Motor neuron (in vitro differentiated cells): ENCODE measurements at places on chromosomes 6 and 20.

DNA sequence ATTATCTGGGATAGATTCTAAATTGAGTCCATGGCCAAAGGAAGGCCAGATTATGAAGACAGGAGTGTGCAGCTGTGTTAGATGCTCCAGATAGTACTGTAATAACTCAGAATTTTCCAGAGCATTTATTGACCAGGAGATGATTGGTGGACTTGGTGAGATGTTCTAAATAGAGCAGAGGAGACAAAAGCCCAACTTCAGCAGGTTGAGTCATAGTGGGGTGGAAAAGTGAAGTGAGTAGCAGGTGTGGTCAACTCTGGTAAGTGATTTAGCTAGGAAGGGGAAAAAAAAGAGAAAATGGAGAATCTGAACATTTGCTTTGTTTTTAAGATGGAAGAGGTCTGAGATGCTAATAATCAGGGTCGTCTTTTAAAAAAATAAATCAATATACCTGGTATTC, 227.4 kb downstream of the TMEM200A start:
- ATAC-seq = no peak

- no peak for ATAC-seq
Observed at GRCh38 chr20:36251426-36251825, 15.1 kb downstream of the AAR2 start.

DNA sequence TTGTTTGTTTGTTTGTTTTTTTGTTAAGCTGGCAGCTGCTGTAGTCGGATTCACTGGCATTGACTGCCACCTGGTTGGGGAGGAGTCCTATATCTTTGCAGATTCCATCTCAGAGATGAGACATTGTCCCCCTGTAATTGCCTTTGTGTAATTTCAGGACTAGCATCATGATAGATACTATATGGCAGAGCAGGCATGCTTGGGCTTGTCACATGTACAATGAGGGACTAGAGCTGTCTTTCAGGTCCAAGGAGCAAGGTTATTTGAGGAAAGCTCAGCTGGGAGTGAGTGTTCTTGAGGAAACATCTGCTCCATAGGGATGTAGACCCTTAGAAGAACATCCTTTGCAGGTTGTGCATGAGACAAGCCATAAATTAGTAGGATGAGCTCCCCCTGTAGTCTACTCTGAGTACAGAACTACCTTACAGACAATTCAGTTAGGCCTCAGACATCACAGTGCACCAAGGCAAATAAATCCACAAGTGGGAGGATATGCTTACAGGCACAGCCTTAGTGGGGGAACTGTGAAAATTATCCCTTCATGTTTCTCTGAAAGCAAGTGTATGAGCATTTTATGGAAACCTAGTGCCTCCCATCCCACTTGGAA, 62.1 kb downstream of the BMP2 start:
- no peak for ATAC-seq

DNA sequence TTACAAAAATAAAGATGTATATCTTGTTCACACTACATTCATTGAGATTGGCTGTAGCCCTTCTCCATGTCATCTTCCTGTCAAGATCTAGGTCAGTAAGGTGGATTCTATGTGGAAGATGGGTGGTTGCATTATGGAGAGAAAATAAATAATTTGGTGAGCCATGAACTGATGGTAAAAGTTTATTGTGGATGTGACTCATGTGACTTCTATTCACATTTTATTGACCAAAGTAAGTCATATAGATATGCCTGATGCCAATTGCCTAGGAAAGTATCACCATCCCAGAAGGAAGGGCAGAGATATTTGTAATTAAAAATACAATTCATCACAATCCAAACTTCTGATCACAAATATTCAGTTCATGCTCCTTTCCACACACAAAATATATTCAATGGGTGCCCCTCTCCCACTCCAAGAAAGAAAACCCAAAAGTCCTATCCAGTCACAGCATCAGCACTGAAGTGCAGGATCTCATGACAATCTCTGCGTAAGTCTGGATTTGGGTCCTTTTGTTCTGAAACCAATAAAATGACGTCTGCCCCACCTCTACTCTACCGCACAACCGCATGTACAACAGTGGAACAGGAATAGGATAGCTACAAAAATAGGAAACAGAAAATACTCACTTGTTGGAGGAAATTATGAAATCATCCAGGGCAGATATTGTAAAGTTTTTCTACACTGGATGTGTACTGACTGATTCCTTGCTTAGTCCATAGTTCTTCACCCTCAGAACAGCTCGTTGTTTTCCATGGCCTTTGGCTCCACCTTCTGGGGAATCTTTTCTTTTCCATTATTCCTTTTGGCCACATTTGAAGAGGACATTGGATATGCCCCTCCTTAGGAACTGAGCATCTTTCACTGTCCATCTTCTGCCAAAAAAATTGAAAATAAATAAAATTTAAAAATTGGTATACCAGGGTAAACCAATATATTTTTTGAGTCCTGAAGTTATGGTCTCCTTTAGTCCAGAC, 16.1 kb upstream of the SLC17A3 start:
- ATAC-seq = peak; percentile 79

- peak; percentile 92 for ATAC-seq
Observed at GRCh38 chr20:7841971-7842310, 98.3 kb downstream of the HAO1 start.

DNA sequence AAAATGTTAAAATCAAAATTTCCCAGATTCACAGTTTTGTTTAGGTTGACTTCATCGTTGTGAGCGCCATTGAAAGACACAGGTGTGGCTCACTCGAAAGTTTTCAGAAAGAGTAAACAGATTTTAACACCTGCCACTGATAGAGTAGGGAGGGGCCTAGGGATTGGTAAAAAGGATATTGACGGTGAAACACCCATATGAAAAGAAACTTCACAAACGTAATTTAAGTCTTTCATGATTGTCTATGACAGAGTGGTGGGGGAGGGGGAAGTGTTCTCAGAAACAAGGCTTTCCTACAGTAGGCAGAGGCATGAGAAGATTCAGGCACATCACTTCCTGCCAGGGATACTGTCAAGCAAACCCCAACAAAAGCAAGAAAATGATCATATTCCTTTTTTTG, 101.4 kb downstream of the PERP start:
- no peak for ATAC-seq

DNA sequence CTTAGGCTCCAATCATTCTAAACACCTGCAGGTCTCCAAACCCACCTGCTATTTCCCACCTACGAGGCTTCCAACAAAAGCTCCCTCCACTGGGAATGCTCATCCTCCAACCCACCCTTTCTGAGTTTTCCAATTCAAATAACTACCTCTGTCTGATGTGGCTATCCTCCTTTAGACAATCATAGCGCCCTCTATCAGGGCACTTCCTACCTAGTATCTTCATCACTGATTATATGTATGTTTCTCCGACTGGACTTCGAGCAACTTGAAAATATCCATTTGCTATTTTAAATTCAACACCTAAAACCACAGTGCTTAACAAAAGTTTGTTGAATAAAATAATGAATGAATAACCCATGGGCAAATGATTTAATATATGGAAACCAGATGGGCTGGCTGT, 41.3 kb downstream of the MTFR2 start:
- no peak for ATAC-seq

GRCh38 chr6:7750197-7750596, 24.3 kb downstream of the BMP6 start:
- ATAC-seq = no peak

DNA sequence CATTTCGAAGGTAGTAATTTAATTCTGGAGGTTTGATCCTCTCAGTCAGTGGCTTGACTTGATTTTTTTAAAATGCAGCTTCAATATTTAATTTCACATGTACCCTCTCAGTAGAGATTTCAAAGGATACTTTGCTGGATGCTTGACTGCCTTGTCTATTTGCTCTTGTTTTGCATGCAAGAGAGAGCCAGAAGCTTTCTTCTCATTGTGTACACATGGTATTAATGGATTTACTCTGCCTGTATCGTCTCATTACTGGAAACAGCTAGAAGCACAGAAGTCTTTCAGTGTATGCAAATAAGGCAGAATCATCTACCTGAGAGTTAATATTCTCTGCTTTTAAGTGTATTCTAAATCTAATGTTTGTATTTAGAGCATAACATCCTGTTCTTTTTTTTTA, 84.3 kb upstream of the FOXO3 start:
- ATAC-seq = peak; percentile 62

DNA sequence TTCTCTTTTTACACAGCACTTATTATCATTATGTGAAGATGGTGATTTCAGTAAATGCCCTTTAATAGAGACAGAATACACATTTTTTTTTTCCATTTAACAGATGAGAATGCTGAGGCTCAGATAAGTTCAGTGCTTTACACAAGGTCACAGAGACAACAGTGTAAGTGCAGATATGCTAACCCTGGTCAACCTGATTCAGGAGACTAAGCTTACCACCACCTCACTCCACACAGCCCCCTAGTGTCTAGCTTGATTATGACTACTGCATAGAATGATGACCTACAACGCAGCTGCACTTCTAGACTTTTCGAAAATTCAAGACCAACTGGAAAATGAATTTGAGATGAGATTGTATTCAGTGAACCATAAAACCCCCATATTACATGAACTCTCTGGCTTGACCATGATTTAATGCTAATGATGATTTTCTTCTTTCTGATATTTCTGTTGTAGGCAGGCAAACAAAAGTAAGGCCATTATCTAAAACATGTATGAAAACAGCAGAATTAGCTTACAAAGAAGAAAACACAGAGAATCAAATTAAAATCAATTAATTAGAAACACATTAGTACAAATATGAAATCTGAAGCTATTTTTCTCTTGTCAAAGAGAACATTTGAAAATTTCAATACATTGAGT, 212.1 kb upstream of the PHACTR1 start:
- ATAC-seq = no peak

DNA sequence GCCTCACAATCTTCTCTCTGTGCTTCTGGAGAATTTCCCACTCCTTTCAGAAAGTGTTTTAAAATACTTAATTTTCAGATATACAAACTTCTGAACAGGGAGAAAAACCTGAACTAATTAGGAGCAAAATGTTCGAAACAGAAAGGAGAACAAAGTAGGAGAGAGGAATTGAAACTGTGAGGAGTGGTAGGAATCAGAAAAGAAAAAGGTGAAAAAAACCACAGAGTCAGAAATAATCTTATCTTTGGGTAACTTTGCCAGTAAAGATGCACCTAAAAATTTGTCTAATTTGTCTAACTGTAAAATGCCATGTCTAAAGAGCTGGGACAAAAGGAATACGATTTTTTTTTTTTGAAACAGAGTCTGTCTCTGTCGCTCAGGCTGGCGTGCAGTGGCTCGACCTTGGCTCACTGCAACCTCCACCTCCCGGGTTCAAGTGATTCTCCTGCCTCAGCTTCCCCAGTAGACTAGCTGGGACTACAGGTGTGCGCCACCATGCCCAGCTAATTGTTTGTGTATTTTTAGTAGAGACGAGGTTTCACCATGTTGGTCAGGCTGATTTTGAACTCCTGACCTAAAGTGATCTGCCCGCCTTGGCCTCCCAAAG, 4.7 kb upstream of the RIPOR2 start:
- no peak for ATAC-seq

DNA sequence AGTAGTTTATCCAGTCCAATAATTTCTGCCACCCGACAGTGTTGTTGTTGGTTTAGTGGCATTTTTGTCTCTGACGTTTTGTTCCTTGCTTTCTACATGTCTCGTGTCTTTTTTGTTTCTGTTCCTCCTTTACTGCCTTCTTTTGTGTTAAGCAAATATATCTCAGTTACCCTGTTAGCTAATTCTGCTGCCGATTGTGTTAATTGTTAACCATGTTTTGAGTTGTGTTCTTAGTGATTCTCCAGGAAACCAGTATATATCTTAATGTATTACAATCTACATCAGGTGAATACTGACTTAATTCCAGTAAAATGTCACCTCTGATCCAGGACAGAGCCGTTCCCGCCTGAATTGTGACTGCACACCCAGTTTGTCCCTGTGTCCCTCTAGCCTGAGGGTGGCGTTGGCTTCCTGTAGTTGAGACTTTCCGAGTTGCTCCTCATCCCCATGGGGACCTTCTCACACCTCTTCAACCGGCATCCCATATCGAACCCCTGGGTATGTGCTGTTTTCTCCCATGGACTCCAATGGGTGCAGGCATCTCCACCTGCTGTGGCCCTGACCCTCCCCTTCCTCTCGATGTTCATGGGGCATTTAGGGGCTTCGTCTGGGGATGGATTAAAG, 35.8 kb upstream of the BHLHE23 start:
- ATAC-seq = no peak

DNA sequence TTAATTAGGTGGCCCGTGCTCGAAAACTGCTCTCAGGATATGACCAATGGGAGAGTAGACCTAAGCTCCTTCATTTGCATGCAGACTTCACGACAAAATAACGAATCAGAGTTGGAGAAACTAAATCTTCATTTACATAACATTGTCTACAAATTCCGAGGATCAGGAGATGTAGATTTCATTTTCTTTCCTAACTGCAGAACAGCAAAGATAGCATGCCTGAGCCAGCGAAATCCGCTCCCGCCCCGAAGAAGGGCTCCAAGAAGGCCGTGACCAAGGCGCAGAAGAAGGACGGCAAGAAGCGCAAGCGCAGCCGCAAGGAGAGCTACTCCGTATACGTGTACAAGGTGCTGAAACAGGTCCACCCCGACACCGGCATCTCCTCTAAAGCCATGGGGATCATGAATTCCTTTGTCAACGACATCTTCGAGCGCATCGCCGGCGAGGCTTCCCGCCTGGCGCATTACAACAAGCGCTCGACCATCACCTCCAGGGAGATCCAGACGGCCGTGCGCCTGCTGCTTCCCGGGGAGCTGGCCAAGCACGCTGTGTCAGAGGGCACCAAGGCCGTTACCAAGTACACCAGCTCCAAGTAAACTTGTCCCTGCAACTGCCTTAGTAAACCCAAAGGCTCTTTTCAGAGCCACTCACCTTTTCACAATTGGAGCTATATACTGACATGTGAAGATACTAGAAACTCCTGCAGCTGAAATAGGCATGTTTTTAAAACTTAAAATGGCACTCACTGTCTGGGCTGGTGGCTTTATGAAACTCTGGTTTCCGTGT, 96.5 kb downstream of the HFE start:
- peak; percentile 74 for ATAC-seq

GRCh38 chr20:22159276-22159675, 425.1 kb downstream of the FOXA2 start:
- ATAC-seq = no peak

DNA sequence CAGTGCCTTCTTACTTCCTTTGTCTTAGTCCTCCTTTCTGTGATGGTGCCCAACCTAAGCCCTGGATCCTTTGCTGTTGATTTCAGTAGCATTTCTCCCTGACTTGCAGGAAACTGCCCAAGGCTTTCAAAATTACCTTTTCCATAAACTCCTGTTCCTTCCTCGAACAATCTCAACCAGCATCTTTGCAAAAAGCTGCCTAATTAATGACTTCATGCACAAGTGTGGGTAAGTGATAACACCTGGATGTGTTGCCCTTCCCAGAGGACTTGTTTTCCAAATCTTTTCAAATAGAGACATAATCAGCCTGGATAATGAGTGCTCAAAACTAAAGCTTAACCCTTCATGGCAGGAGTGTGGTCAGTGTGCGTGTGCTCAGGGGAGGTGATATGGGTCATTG, 118.0 kb downstream of the PCSK2 start:
- no peak for ATAC-seq

GRCh38 chr6:455006-455585, 63.5 kb downstream of the IRF4 start:
- no peak for ATAC-seq

DNA sequence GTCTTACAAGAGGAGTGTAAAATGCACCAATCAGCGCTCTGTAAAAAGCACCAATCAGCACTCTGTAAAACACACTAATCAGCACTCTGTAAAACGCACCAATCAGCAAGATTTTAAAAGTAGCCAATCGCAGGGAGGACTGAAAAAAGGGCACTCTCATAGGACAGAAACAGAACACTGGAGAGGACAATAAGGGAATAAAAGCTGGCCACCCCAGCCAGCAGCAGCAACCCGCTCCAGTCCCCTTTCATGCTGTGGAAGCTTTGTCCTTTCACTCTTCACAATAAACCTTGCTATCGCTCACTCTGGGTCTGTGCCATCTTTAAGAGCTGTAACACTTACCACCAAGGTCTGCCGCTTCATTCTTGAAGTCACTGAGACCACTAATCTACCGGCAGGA, 1.7 kb upstream of the AIG1 start:
- peak; percentile 21 for ATAC-seq
